CD8-positive, alpha-beta T cell (primary cell): ENCODE measurements at places on chromosomes 4 and X. TPM values are rescaled to one million over a fixed set of nuclear protein-coding genes. Genes with fewer than 3 reads are reported as not detected.

DNA sequence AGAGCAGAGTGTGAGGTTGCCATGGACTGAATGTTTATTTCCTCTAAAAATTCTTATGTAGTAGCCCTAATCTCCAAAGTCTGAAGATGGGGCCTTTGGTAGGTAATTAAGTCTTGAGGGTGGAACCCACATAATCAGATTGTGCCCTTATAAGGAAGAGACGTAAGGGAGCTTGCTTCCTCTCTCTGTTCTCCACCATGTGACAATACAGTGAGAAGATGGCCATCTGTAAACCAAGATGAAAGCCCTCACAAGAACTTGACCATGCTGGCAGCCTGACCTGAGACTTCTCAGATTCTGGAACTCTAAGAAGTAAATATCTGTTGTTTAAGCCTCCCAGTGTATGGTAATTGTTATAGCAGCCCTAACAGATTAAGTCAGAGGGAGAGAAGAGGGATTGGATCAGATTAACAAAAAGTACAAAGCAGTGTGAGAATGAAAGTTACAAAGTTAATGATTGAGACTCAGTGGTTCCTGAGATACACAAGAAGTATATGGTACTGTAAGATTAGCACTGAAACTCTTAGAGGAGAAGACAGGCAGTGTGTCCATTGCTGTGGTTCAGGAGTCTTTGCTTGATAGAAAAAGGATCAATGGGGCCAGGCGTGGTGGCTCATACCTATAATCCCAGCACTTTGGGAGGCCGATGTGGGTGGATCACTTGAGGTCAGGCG lies 82.5 kb upstream of the GC start:
- DNase-seq, result no peak

DNA sequence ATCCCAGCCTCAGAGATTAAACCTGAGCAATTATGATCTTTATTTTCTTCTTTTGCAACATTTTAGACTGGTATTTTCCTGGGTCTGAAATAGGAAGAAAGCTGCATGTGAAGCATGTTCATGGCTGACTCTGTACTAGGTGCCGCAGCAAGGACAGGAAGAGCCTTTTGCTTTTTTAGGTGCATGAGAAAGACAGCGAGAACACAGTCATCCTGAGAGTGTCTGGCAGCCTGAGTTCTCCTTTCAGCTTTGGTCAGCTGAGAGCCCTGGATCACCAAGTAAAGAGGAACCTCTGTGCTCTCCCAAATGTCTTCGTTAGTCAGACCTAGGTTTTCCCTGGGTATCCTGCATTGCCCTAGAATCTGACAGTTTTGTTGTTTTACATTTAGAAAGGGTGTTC lies 29.8 kb downstream of the FAM149A start:
- DNase-seq, result no peak

DNA sequence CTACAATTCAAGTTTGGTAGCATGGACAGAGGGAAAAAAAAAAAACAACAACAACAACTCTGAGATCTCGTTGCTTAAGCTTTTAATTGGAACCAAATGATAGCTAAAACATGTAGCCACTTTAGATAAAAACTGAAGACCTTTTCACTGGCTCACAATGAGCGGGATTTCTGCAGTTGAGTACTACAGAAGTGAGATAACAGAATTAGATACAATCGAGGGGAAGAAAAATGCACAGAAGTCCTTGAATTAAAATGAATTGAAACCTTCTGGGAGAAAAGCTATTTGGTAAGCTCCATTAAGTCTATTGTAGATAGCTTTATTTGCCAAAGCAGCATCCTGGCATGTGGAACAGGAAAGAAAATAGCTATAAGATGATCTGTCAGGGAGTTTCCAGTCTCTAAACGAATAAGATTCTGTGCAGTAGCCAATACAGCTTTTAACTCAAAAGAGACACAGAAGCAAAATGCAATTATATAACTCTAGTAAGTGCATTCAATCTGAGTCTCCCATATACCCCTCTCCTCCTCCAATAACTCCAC lies 248.5 kb downstream of the ENOX2 start:
- no peak for DNase-seq

DNA sequence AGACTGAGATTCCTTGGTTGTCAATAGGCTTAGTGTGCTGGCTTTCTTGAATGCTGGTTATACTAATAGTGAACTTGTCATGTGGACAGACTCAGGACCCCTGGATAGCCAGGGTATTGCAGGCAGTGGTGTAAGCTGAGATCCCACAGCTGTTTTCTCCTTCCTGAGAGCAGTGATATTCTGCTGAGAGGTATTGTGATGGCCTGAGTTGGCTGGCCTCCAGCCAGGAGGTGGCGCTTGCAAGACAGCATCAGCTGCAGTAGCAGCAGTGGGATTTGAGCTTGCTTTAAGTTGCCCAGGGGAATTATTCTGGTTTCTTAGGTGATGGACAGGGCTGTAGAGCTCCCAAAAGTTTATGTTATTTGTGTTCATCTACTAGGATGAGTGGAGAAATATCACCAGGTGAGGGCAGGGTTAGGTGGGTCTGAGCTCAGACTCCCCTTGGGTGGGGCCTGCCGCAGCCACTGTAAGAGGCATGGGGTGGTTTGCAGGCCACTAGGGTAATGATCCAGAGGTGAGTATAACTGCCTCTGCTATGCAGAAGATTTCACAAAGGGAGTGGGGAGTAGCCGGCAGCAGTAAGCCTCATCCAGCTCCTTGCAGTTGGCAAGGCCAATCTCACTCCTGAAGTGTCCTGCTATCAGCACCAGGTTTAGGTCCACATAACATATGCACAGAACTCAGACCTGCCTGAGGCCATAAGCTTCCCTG lies 66.2 kb downstream of the IL15 start:
- no peak for DNase-seq

DNA sequence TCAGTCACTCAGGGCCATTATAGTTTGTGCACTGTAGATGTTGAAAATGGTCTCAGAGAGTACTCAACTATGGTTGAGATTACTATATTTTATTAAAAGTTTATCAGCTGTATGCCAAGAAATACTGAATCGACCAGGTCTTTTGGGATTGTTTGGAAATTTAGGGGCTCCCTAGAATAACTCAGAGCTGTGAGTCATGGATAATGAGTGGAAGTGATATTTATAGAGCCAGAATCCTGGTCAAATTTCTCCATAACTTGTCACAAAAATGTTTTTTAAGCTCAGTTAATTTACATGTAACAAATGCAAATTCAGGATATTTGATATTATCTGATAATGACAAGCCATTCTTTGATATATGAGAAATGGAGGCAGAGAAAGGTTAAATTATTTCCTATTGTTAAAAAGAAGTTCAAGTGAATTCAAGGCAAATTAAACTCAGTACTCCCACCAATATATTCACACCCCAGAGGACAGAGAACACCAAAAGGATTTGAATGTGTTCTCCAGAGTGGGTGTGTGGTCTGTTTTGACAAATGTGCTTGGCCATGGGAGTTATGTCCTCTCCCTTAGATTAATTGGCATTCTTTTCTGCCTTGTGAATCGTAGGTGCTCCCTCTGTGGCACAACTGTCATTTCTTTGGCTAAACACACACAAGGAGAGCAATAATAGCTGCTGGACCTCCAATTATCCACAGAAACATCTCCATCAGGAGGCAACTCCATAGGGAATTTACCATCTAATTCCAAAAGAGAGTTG lies 37.7 kb downstream of the ARHGAP24 start:
- DNase-seq, result no peak

The EVC2 gene
- total RNA-seq, result 1.4 TPM

DNA sequence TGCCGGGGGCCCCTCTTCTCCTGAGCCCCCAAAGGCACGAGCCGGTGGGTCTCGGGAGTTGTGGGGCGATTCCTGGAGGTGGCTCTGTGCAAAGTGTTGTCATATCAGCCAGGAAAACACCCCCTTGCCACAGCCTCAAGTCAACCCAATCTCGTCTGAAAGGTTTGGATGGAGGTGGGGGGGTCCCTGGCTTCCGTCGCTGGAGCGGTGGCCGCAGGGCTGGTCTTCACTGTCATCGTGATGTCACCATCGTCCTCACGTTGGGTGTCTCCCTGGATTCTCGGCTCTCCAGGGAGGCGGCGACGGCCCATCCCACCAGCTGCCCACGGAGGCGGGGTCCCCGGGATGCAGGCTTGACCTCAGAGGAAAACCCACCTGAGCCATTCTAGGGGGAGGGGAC lies 38.3 kb upstream of the PPP2R3B start:
- DNase-seq, result no peak

GRCh38 chr4:43089730-43090129 lies 197.2 kb downstream of the GRXCR1 start:
- DNase-seq, result no peak

The SLC10A4 gene
- total RNA-seq, result not detected

DNA sequence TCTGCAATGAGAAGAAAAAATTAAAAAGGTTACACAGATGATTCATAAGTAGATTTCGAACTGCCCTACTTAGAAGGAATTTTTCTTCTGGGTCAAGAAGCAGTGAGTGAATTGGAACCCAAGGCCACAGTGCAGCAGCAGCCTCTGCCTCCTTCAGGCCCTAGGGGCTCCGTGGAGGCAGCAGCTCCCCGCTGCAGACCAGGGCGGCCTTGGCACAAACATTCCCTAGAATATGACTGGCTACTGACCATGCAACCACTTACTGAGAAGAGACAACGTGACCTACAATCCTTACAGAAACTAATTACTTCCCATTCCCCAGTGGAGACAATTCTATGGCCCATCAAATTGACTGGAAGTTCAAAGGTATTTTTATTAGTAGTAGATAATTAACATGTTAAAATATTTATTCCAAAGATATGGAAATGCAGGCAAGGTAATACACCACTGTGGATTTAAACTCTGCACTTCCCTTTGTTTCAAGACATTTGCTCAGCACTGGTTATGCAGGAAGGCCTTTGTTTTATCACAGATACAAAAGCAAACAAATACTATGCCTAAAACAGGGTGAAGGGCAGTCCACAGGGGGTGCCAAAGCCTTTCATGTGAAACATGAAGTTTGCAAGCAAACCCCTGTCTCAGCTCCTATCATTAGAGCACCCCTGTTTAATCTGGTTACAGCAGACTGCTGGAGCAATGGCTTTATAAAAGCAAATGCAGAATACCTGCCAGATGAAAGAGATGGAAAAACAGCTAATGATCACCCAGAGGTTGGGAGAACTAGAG lies 59.2 kb downstream of the PCDH19 start:
- no peak for DNase-seq

The MAGEA2B gene
- not detected for total RNA-seq

DNA sequence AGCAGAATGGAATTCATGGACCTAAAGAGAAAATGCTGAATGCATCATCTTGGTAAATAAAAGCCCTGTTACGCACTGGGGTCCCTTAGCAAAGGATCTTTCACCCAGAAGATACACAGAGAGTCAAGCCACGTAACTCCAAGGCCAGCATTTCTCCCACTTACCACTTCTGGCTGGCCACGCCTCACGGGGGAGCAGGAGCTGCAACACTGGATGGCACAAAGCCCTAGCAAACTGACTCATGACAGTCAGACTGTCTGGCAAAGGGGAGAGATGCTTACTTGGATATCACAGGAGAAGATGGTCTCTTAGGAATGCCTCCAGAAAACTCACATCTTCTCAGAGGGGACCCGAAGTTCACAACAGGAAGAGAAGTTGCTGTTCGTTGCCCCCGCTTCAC lies 51.4 kb upstream of the BCLAF3 start:
- DNase-seq, result no peak

DNA sequence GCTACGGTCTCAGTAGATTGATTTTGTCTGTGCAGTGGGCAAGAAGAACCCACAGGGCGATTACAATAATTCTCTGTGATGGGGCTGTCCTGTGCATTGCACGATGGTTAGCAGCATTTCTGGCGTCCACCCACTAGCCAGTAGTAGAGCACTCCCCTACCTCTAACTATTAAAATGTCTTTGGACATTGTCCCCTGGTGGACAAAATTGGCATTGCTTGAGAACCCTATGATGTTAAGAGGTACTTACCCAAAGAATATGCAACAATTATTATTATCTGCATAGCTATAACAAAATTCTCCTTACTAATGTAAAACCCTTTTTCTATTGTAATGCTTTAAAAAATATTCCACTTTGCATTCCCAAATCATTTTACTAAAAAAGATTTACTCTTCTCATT lies 109.5 kb upstream of the VCX3A start:
- no peak for DNase-seq

The PPEF2 gene
- 0.30 TPM for total RNA-seq

GRCh38 chr4:156493858-156494257 lies 477.7 kb downstream of the PDGFC start:
- no peak for DNase-seq
